ENCODE measurements at places on chromosomes 6 and 20.

- no peak for ATAC-seq
- no peak overlapping the region for H3K4me3 ChIP-seq
- H3K4me1 ChIP-seq, result no peaks in the 10 kb centered on the region
Observed at GRCh38 chr20:25297141-25297905, 49.4 kb downstream of the PYGB start.

DNA sequence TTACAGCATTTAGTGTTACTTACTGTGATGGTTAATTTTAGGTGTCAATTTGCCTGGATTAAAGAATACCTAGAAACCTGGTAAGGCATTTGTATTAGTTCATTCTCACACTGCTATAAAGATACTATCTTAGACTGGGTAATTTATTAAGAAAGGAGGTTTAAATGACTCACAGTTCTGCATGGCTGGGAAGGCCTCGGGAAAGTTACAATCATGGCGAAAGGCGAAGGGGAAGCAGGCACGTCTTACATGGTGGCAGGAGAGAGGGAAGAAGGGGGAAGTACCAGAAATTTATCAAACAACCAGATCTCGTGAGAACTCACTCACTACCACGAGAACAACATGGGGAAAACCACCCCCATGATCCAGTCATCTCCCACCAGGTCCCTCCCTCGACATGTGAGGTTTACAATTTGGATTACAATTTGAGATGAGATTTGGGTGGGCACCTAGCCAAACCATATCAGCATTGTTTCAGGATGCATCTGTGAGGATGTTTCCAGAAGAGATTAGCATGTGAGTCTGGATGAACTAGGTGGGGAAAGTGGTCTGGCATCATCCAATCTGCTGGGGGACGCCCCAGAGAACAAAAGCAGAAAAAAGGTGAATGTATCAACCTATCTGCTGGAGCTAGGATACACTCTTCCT is 76.8 kb downstream of the MKKS start:
- H3K4me1 ChIP-seq, result no peaks in the 10 kb centered on the region
- H3K4me3 ChIP-seq, result no peak overlapping the region
- no peaks in the 10 kb centered on the region for H3K27me3 ChIP-seq

GRCh38 chr6:16840725-16841124 is 79.5 kb upstream of the ATXN1 start:
- H3K4me3 ChIP-seq, result no peak overlapping the region
- H3K27ac ChIP-seq, result no peak overlapping the region
- peaks cover 13% of the 10 kb centered on the region for H3K4me1 ChIP-seq
- H3K27me3 ChIP-seq, result no peaks in the 10 kb centered on the region

- no peaks in the 10 kb centered on the region for H3K27me3 ChIP-seq
- no peaks in the 10 kb centered on the region for H3K4me1 ChIP-seq
- H3K4me3 ChIP-seq, result no peak overlapping the region
- H3K36me3 ChIP-seq, result no peaks in the 10 kb centered on the region
- H3K27ac ChIP-seq, result no peak overlapping the region
- no peak for ATAC-seq
Observed at GRCh38 chr6:155645325-155645724, 189.7 kb upstream of the NOX3 start.

- no peaks in the 10 kb centered on the region for H3K4me1 ChIP-seq
- H3K4me3 ChIP-seq, result no peak overlapping the region
- no peaks in the 10 kb centered on the region for H3K36me3 ChIP-seq
- ATAC-seq, result no peak
- no peak overlapping the region for H3K27ac ChIP-seq
Observed at GRCh38 chr20:42734660-42735368, 454.9 kb downstream of the PTPRT start.

DNA sequence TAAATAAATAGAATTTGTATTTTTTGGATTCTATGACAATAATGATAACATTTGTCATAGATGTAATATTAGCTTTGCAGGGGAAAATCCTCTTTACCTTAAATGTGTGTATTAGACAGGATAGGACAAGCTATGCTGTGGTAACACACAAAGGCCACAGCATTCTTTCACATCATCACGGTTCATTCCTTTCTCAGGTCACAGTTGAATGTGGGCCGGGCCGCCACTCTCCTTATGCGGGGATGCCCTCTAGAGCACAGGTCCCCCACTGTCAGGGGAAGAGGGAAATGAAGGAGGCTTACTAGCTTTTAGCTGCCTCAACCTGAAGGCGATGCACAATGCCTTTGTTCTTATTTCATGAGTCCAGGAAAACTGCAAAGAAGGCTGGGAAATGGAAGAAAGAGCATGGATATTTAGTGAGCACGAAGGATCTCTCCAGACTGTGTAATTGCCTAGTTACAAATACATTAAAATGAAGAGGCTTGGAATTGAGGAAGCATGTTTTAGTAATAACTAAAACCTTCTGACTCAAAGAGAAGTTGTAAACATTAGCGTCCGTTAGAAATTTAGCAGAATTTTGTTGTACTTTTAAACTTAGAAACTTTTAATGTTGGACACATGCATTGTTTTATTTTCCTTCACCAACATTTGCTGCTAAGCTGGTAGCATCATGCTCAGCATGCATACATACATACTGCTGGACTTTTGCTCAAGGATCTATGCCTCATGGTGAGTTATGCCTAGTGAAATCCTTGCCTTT is 248.9 kb upstream of the FOXQ1 start:
- H3K27ac ChIP-seq, result no peak overlapping the region
- no peaks in the 10 kb centered on the region for H3K4me1 ChIP-seq
- no peaks in the 10 kb centered on the region for H3K36me3 ChIP-seq
- H3K27me3 ChIP-seq, result no peaks in the 10 kb centered on the region
- ATAC-seq, result no peak
- no peak overlapping the region for H3K4me3 ChIP-seq

- no peaks in the 10 kb centered on the region for H3K4me1 ChIP-seq
- H3K4me3 ChIP-seq, result peak overlapping the region; percentile 83
- no peak for ATAC-seq
- H3K27ac ChIP-seq, result peak overlapping the region; percentile 96
- no peaks in the 10 kb centered on the region for H3K36me3 ChIP-seq
Observed at GRCh38 chr6:143679041-143679440, 1.3 kb downstream of the PHACTR2 start.

DNA sequence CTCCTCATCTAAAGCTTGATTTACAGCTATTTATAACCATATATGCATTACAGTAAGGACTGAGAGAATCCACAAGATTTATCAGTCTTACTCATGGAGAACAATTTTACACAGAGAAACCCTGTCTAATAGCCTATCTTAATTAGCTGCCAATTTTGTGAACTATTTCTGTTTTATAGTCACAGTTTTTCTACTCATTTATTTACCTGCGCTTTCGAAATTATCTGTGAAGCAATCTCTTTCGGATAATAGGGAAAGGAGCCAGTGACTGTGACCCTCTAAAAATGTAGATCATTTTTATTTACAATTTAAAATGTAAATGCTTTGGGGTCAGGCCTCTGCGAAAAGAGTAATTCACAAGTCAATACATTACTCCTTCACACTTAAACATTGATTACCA is 98.1 kb downstream of the TSHZ2 start:
- peak overlapping the region; percentile 60 for H3K27ac ChIP-seq
- H3K4me1 ChIP-seq, result no peaks in the 10 kb centered on the region
- no peak overlapping the region for H3K4me3 ChIP-seq
- H3K27me3 ChIP-seq, result no peaks in the 10 kb centered on the region

- H3K4me3 ChIP-seq, result no peak overlapping the region
- H3K27me3 ChIP-seq, result no peaks in the 10 kb centered on the region
- no peak for ATAC-seq
- no peaks in the 10 kb centered on the region for H3K4me1 ChIP-seq
- no peak overlapping the region for H3K27ac ChIP-seq
Observed at GRCh38 chr6:77834591-77834996, 181.8 kb downstream of the MEI4 start.

DNA sequence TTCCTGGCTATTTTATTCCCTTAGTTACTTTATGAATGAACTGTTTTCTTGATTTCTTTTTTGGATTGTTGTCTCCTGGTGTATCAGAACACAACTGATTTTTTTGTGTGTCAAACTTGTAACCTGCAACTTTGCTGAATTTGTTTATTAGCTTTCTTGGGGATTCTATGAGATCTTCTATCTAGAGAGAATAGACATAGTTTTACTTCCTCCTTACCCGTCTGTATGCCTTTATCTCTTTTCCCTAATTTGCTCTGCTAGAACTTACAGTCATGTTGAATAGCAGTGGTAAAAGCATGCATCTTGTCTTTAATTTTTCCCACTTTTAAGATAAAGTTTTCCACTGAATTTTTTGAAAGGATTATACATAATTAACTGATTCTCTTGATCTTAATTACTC is 13.2 kb downstream of the RNF146 start:
- H3K4me1 ChIP-seq, result peaks cover 7% of the 10 kb centered on the region
- ATAC-seq, result no peak
- peaks cover 4% of the 10 kb centered on the region for H3K36me3 ChIP-seq

GRCh38 chr6:116352515-116353471 is 18.0 kb upstream of the DSE start:
- no peak overlapping the region for H3K4me3 ChIP-seq
- H3K4me1 ChIP-seq, result peaks cover 14% of the 10 kb centered on the region
- peak; percentile 78 for ATAC-seq
- no peaks in the 10 kb centered on the region for H3K36me3 ChIP-seq
- H3K27ac ChIP-seq, result peak overlapping the region; percentile 58
- no peaks in the 10 kb centered on the region for H3K27me3 ChIP-seq

- peaks cover 57% of the 10 kb centered on the region for H3K27me3 ChIP-seq
- peaks cover 24% of the 10 kb centered on the region for H3K4me1 ChIP-seq
- peak overlapping the region; percentile 51 for H3K27ac ChIP-seq
- no peaks in the 10 kb centered on the region for H3K36me3 ChIP-seq
- peak; percentile 29 for ATAC-seq
- peak overlapping the region; percentile 56 for H3K4me3 ChIP-seq
Observed at GRCh38 chr20:36093025-36093803, 61.3 kb upstream of the EPB41L1 start.

- no peak overlapping the region for H3K27ac ChIP-seq
- H3K36me3 ChIP-seq, result no peaks in the 10 kb centered on the region
- no peak overlapping the region for H3K4me3 ChIP-seq
- H3K27me3 ChIP-seq, result no peaks in the 10 kb centered on the region
- ATAC-seq, result no peak
- H3K4me1 ChIP-seq, result no peaks in the 10 kb centered on the region
Observed at GRCh38 chr6:12356431-12356830, 66.3 kb downstream of the EDN1 start.

DNA sequence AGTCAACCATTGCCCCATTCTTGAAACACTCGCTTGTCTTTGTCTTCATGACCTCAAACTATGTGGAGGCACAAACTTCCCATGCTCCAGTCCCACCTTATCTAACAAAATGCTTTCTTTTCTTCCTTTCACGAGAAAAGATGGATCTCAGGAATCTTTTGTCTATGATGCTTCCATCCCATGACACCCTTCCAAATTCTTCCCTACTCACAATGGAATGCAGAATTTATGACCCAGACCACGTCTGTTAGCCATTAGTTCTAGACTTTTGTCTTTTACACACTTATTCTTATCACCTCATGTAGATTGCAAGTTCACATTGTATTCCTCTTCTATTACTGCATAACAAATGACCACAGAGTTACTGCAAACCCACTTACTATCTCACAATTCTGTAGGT is 24.2 kb upstream of the LAMP5 start:
- H3K4me1 ChIP-seq, result peaks cover 12% of the 10 kb centered on the region
- H3K27me3 ChIP-seq, result no peaks in the 10 kb centered on the region
- no peak overlapping the region for H3K4me3 ChIP-seq
- no peak overlapping the region for H3K27ac ChIP-seq

DNA sequence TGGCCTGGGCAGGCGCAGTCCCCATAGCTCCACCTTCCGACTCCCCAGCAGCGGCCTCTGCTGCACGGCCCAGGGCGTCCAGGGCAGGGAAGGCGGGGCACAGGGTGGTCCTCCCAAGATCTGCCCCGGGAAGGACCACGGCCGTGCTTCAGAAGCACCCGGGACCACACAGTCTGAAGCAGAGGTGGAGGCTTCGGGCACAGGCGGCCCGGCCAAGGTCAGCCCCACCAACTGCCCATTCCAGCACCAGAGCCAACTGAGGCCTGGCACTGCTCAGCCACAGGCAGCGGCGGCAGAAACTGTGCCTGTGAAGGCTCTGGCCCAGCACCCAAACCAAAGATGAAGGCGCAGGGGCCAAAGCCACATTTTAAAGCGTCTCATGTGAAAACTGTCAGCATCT is 20.6 kb downstream of the KCNQ2 start:
- H3K4me3 ChIP-seq, result no peak overlapping the region
- peaks cover 100% of the 10 kb centered on the region for H3K27me3 ChIP-seq
- no peak for ATAC-seq
- no peak overlapping the region for H3K27ac ChIP-seq
- H3K36me3 ChIP-seq, result no peaks in the 10 kb centered on the region

All from gastroesophageal sphincter (tissue), 4 donors.